ENCODE measurements at places on chromosomes 3 and 15. TPM values are rescaled to one million over a fixed set of nuclear protein-coding genes. Genes with fewer than 3 reads are reported as not detected.

Gene PRR23A
- total RNA-seq, result not detected

Gene TADA3
- total RNA-seq, result 73.3 TPM

Gene ZNF592
- 35.6 TPM for total RNA-seq

Gene TJP1
- total RNA-seq, result not detected

Gene GOLGA8T
- total RNA-seq, result 1.5 TPM

Gene LOXL1
- total RNA-seq, result 8.8 TPM

Gene GOLGA8N
- 41.0 TPM for total RNA-seq

Gene NKIRAS1
- total RNA-seq, result 4.9 TPM

Gene MINAR1
- total RNA-seq, result 0.57 TPM

GRCh38 chr3:107634099-107634489, 111.3 kb downstream of the BBX start:
- DNase-seq, result no peak

DNA sequence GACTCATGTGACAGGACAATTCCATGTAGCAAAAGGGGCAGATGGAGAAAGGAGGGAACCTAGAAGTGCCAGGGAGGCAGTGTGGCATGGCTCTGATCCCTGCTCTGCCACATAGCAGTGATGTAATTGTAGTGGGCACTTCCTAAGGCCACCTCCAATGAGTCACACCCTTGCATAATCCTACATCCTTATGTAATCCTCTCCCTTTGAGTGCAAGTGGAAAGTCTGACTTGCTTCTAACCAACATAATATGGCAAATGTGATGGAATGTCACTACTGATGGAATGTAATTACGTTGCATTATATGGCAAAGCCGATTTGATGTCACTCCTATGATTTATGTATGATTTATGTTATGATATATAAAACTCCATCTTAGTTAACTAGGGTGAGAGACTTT, 72.9 kb upstream of the ATP2C1 start:
- no peak for DNase-seq

- DNase-seq, result no peak
These were observed 81.0 kb upstream of the ALCAM start for GRCh38 chr3:105285653-105286241.

- no peak for DNase-seq
These were observed 829.5 kb downstream of the VGLL3 start for GRCh38 chr3:86161493-86161892.

DNA sequence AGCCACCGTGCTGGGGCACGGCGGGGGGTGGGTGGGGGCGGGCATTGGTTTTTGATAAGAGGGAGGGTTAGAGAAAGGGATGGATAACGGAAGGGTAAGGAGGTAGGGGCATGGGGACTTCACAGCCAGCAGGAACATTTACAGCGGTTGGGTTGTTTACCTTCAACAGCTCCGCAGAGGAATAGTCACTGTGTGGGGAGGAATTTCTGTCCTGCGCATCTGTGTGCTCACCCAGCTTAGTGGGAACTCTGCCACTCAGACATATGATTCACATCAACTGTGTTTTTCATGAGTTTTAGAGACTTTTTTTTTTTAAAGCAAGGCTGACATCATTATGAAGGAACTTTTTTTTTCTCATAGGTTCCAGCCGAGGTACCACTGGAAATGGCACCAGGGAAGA, 19.6 kb downstream of the CHRD start:
- no peak for DNase-seq

DNA sequence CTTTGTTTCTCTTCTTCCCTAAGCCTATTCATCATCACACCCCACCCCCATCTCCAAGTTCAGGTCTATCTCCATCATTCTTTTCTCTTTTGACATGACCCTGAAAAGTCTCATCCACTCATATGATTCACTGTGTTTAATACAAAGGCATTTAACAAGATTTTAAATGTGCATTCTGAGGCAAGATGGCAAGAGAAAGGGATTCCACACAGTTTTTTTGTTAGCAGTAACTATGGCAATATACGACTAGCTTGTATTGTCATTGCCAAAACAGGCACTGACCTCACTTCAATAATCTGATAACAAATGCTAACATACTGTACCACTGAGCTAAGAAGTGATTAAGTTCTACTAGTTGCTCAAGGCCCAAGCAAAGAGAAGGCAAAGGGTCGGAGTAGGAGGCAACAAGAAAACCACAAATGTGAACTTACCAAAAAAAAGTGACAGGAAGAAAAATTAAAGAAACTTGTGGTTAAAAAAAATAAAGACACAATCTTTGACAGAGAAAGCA, 53.2 kb downstream of the FBN1 start:
- no peak for DNase-seq

DNA sequence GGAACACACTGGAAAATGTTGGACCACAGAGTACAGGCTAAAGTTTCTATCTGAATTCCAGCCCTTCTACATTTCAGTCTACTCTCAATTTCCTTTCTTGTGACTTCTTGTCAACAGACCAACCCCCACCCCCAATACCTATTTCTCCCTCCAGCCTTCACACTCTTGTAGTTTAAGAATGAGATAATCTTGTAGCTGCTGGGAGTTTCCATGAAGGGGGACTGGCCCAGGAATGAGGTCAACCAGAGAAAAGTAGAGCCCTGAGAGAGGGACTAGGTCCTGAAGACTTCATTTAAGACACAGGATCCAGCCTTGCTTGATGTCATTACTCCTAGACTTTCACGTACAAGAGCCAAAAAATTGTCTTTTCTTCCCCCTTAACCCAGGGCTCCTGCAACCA, 29.5 kb upstream of the FAM107A start:
- no peak for DNase-seq

GRCh38 chr3:43650345-43650744, 28.5 kb upstream of the ANO10 start:
- DNase-seq, result no peak

- no peak for DNase-seq
These were observed 81.1 kb downstream of the BTD start for GRCh38 chr3:15682561-15683185.

- DNase-seq, result no peak
These were observed 12.8 kb downstream of the PYDC2 start for GRCh38 chr3:191473661-191474198.

GRCh38 chr15:56718560-56718959, 14.7 kb downstream of the ZNF280D start:
- no peak for DNase-seq

GRCh38 chr15:39908186-39908585, 11.9 kb downstream of the GPR176 start:
- no peak for DNase-seq

DNA sequence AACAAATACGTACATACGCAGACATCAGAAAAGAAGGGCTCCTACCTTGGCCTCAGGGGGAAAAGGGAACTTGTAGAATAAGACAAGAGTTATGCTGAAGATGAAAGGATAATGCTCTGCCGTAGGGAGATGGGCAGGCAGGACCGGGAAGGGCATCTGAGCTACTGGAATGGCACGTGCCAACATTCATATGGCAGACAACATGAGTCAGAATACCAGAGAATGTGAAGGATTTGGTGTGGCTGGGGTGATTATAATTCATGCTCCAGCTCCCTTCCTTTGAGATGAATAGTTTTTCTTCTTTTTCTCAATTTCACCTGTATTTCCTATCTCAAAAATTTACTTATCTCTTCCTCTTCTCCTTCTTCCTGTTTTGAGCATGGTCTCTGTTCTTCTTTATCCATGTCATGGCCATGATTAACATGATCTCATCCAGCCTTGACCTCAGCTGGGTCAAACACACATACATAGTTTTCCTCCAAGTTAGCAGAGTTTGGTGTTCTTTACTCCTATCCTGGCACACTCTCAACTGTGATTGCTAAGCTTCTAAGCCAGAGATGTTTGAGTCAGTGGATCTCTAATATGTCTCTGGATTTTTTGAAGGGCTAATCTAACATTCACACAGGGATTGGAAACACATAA, 507.0 kb downstream of the FOXP1 start:
- no peak for DNase-seq

DNA sequence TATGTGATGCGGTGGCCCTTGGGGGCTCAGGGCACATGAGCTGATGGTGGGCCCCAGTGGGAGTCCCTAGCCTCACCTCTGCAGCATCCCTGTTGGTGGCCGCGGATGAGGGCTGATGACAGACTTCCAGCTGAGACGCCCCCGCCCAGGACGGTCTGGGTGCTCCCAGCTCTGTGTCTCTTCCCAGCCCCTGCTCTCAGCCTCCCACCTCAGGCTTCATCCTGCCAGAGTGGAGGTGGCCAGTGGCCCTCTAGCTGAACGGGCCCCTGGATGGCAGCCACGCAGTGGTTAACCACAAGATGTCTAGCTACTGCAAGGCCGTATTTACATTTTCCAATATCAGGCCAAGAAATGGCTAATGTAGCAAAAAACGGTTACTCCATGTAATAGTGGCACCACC, 205.3 kb upstream of the LINGO1 start:
- no peak for DNase-seq

GRCh38 chr15:69377216-69377970, 36.8 kb upstream of the KIF23 start:
- no peak for DNase-seq

DNA sequence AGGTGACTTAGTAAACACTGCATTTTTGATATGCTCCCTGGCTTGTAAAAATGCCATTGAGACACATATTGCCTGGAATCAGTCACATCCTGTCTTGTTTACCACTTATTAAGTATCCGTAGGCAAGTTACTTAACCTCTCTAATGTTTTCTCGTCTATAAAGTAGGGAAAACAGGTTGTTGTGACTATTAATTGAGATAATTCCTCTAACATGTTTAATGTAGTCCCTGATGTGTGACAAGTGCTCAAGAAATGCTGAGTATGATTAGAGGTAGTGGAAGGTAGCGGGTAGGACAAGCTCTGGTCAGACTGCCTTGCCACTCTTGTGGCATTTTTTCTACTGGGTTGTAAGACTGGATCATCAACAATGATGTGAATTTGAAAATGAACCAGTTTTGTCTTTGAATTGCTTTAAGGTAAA, 54.1 kb downstream of the NFKBIZ start:
- no peak for DNase-seq

DNA sequence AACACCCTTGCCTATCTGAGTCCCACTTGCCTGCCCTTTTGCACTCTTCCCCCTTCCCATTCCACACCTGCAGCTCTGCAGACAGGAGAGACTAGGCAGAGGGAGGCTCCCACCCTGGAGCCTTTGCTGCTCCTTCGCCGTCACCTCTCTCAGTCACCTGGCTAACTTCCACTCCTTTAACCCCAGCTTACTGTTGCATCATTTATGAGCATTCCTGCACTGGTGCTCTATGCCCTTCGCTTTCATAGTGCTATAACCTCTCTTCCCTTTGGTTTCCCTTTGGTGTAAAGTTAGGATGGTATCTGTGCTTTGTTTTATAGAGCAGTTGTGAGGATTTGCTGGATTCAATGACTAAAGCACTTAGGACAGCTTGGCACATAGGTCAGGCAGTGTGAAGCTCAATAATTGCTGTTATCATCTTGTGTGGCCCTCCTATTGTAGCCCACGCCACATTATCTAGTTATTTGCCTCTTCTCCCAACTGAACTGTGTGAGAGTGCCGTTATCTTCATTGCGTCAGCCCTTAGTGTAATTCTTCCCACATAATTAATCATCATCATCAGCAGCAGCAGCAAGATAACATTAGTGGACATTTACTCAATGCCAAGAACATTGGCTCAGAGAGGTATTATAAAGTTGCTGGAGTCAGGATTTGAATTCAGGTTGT, 253.9 kb downstream of the CACNA2D3 start:
- no peak for DNase-seq

DNA sequence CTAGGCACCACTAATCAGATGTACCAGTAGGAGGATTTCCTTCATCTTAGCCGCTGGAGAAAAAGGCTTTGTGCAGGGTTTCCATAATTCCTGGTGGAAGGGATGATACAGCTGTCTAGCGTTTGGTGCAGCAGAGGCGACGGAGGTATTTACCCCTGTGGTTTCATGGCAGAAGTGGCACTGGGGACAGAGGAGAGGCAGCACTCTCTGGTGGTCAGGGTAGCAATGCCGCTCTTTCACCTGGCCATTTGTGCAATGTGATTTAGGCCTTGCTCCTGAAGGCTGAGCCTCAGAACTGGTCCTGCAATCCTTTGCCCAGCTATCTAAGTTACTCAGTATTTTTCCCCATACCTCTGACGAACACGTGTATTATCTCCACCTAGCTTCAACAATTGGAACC, 47.1 kb upstream of the BNIP2 start:
- DNase-seq, result no peak

Data from activated naive CD8-positive, alpha-beta T cell treated with anti-CD3 and anti-CD28 coated beads, Interleukin-2, amount 10 ng/mL, durations not matched to agents 7 days and 5 days (primary cell).